ENCODE measurements at places on chromosomes 7 and 10.

GRCh38 chr10:35136263-35136815, 9.7 kb downstream of the CREM start:
- no peak for DNase-seq

DNA sequence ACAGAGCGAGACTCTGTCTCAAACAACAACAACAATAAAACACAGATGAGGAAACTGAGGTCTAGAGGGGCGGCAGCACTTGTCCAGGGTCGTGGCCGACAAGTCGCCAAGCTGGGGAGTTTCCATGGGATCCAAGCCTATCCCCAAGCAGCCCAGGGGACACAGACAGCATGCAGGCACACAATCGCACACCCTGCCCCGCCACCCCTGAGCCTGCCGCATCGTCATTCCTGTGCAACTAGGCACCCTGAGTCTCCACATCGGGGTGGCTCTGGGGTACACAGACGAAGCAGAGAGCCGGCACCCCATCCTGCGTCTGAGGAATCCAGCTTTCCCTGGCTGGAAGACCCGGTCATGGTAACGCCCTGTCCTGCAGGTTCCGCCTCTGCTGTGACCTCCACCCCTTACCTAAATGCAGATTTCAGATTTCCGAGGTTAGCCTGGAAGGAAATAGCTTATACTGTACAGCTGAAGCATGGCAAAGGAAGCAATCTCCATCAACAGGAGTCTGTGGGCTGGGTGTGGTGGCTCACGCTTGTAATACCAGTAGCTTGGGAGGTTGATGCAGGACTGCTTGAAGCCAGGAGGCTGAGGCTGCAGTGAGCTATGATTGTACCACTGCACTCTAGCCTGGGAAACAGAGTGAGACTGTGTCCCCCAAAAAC, 136.1 kb upstream of the TNRC18 start:
- no peak for DNase-seq

GRCh38 chr10:109743574-109743973, 179.7 kb downstream of the XPNPEP1 start:
- no peak for DNase-seq

DNA sequence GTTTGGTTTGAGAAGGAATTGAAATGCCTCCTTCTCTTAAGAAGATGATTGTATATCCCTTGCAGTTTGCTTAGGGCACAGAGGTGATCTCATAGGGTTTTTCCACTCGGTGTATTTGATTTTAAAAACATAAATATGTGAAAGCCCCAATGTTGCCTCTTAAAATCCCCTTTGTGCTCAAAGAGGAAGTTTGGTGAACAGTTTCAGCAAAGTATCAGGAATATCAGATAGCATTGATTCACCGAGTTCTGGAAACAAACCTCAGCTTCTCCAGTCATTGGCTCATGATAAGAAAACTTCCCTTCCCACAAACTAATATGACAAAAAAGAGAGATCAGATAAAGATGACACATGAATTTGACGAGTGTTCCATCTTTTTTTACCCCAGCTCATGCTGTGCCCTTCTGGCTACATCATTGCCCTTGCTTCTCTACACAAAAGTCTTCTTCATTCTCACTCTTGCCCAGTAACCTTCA, 20.1 kb upstream of the SMNDC1 start:
- DNase-seq: no peak

GRCh38 chr7:148503900-148504487, 86.6 kb upstream of the C7orf33 start:
- peak; percentile 48 for DNase-seq

GRCh38 chr7:110224643-110225042, 866.3 kb upstream of the LRRN3 start:
- DNase-seq: no peak

DNA sequence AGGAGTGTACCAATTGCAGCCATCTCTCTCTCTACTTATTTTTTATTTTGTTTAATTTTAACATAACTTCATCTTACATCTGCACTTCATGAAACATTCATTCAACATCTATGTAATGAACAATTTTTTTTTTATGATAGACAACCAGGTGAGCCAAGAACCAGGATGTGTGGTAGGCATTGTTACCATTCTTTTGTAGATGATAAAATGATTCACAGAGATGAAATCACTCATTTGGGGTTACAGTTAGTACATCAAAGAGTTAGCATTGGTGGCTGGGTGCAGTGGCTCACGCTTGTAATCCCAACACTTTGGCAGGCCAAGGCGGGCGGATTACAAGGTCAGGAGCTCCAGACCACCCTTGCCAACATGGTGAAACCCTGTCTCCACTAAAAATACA, 127.8 kb downstream of the HDAC9 start:
- DNase-seq: no peak

- peak; percentile 72 for DNase-seq
Measured at GRCh38 chr10:70694418-70695141, 22.3 kb downstream of the ADAMTS14 start.

- no peak for DNase-seq
Measured at GRCh38 chr7:98996150-98996552, 117.8 kb downstream of the TRRAP start.

DNA sequence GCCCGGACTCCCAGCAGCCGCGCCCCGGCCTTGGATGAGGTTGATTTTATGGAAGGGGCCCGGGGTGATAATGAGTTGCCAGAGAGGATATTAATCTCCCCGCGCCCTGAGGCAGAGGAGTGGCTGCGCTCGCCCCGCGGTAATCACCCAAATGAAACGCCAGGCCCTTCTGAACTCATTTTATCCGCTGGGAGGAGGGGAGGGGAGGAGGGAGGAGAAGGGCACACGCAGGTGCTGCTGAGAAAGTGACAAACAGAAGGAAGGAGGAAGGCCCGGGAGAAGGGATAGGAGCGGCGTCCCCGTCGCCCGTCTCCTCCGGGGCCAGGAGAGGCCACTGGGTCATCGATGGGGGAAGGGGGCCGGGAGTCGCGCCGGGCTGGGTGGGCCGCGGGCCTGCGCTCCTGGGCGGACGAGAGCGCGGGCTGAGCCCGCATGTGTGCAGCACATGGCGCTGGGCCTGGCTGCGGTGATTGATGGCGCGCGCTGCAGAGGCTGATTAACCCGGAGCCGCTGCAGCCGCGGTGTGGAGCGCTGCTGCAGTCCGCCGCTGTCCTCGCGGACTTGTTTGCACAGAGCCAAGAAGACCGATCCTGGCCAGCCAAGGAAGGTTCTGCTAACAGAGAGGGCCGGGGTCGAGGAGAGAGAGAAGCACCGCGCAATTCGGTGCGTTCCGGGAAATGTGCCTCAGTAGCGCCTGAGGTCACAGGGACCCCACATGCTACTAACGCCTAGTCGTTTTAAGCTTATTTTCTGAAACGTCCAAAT, 6.5 kb downstream of the MNX1 start:
- peak; percentile 28 for DNase-seq

All from muscle of back (tissue), 13 donors.